ENCODE measurements at places on chromosomes 6 and 20.

- no peak for DNase-seq
These were observed 77.2 kb downstream of the FOXO3 start for GRCh38 chr6:108637963-108638362.

DNA sequence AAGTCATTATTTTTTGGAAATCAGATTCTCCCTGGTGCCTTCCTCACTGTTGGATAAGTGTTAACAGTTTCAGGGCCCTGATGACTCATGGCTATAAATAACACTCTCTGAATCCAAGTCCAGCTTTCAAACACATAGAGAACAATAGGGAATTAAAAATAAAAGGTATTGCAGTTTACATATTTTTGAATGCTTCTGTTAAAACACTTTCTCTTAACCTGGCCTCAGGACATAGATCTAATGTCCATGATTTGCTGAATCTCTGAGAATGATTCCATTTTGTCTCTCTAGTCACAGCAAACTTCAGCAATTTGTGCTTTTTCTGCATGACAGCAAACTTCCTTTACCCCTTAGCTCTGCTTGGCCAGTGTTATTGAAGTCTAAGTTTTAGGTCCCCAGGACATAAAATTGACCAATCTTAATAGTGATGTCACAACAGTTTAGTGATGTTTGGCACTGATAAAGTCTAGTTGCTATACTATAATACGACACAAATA is 1192.4 kb upstream of the CITED2 start:
- no peak for DNase-seq

DNA sequence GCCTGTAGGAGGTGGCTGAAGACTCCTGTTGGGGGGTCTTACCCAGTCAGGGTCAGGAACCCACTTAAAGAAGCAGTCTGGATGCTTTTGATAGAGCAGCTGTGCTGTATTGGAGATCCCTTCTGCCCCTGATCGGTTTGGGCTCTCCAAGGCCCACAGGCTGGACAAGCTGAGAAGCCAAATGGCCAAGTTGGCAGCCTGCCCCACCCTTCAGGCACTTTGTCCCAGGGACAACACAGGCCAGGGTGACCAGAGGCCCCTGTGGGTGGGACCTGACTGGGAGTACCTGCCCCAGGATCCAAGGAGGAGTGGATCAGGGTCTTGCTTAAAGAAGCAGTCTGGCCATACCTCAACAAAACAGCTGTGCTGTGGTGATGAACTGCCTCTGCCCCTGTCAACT is 48.4 kb downstream of the ZC2HC1B start:
- DNase-seq = no peak

- DNase-seq = no peak
These were observed 325.2 kb upstream of the NT5E start for GRCh38 chr6:85124472-85125354.

GRCh38 chr20:10970109-10970508 is 296.3 kb upstream of the JAG1 start:
- DNase-seq = no peak

- DNase-seq = no peak
These were observed 184.0 kb downstream of the UTRN start for GRCh38 chr6:144469144-144469575.

DNA sequence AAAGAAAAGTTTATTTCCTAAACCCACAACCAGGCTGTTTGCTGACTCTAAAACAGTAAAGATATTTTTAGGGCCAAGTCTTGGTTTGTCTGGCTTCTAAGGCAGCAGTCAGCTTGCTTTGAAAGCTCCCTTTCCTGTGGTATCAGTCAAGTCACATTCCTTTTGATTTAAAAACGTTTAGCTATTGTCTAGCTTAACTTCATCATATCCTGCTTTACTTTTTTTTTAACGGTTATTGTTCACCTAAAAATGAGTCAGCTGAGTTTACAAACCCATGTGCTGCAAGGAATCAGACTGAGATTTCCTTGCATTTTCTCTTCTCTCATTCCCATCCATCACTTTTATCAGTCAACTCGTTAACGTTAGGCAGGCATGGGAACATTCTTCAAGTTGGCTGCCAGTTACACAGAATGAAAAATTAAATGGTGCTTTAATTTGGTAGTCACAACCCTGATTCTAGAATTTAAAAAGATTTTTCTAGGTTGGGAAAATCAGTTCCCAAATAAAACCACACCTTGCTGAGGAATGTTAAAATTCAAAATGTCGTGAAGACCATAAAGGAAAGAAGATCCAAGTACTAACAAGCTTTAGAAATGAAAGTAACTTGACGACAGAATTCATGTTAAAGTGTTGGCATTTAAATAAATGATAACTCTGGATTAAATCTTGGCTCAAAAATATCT is 45.9 kb downstream of the ELOVL5 start:
- peak; percentile 80 for DNase-seq

GRCh38 chr20:34022839-34023234 is 29.1 kb downstream of the RALY start:
- no peak for DNase-seq

DNA sequence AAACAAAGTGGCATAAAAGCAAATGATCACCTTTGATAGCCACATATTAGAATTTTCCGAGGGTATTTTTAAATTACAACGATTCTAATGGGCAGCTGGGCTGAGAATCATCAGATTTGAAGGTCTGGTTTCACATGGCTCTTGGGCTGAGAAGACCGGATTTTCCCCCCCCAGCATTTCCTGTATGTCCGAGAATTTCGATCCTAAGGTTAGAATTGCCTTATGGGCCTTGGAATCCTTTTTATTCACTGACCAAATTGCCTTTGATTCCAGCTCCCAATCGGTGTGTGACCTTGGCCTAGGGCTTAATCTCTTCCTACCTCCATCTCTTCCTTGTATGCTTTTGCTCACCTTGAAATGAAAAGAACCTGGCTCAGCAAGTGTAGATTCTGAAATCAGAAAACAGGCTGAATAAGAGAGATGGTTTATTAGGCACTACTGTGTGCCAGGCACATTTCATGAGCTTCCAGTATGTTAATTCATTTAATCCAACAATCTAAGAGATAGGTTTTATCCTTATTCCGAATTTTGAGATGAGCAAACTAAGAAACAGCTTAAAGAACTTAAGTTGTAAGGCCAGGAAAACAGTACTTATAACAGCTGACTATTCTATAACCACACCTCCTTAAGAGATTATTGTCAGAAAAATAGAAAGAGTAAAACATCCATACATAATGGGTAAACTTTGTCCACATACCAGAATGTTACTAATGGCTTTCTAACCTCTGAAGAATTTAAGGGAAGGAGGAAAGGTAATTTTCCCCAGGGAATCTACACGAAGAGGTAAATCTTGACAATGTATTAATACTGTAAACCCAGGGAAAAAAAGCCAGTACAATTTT is 39.4 kb downstream of the HFE start:
- no peak for DNase-seq

- peak; percentile 17 for DNase-seq
These were observed 4.4 kb upstream of the CST3 start for GRCh38 chr20:23641936-23642751.

- DNase-seq = no peak
These were observed 39.9 kb upstream of the FRMD1 start for GRCh38 chr6:168118935-168119334.

GRCh38 chr20:46117704-46118467 is at the start of gene CD40:
Gene CD40 (plus strand): TSS chr20:46118314. CDS start chr20:46118344, 30 bp downstream.
- DNase-seq = peak; percentile 25

- no peak for DNase-seq
These were observed 138.6 kb downstream of the BCKDHB start for GRCh38 chr6:80245043-80245442.

DNA sequence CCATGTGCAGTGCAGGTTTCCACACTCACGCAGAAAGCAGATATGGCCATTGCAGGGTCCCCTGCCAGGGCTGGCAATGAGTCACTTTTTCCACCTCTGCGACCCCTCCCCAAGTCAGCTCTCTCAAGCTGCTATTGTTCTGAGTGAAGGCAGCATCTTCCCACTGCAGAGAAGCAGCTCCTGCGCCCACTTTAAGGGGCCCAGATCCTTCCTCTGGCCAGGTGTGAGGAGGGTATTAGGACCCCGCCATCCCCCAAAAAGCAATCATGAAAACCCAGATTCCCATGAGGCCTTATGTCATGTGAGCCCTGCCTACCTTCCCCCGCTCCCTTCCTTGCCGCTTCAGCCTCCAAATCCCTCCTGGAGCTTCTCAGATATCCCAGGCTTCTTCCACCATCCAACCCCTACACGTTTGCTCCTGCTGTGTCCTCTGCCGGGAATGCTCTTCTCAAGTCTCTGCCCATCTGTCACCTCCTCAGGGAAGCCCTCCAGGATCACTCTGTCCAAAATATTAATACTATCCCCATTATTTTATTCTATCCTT is 220.3 kb downstream of the NFATC2 start:
- no peak for DNase-seq

Measured in H4 (cell line).